ENCODE measurements at places on chromosomes 7 and 10. TPM values are rescaled to one million over a fixed set of nuclear protein-coding genes. Genes with fewer than 3 reads are reported as not detected.
A peak's percentile ranks its signal among the peaks of the same experiment; 100 is the strongest.

The FAM25A gene
- total RNA-seq, result 40.0 TPM

- no peaks in the 10 kb centered on the region for H3K36me3 ChIP-seq
- no peaks in the 10 kb centered on the region for H3K4me1 ChIP-seq
- no peak for DNase-seq
- H3K27ac ChIP-seq, result no peak overlapping the region
- no peaks in the 10 kb centered on the region for H3K27me3 ChIP-seq
Observed at GRCh38 chr7:81960026-81960425, 190.2 kb upstream of the HGF start.

DNA sequence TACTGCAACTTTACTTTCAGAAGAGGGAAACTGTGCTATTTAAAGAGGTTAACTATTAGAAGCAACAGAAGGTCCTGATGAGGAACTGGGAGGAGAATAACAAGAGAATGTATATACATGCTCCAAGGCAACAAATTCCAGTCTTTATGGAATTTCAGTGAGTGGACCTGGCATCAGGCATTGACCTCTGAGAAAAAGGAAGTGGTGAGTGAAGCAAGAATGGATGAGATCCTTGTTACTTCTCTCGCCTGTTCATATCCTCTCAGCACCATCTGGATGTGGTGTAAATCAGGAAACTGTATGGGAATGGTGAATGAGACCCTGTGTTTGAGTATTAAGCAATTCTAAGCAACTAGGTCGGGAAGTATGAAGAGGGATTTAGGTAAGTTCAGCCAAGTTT lies 30.3 kb upstream of the KBTBD2 start:
- no peak for DNase-seq
- H3K27ac ChIP-seq, result no peak overlapping the region
- no peak overlapping the region for H3K4me3 ChIP-seq
- no peaks in the 10 kb centered on the region for H3K4me1 ChIP-seq

The HOXA3 gene
- total RNA-seq, result 3.9 TPM

DNA sequence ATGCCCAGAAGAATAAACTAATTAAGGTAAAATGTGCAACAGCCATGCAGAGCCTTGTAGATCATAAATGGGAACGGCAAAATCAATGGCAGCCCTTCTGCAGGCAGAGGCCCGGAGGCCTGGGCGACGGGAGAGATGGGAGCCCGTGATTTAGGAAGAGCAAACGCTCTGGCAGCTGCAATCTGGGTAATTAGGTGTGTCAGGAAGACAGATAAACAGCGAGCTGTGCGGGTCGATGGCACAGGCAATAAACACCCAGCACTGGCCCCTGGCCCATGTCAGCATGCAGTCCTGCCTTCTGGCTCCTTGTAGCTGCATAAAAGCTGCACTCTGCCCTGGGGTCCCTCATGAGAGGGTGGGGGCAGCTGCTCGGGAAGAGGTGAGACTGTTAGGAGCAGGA lies 78.0 kb downstream of the GOLGA7B start:
- no peaks in the 10 kb centered on the region for H3K27me3 ChIP-seq
- DNase-seq, result no peak
- H3K4me1 ChIP-seq, result no peaks in the 10 kb centered on the region
- H3K4me3 ChIP-seq, result no peak overlapping the region
- no peak overlapping the region for H3K27ac ChIP-seq
- no peaks in the 10 kb centered on the region for H3K36me3 ChIP-seq

DNA sequence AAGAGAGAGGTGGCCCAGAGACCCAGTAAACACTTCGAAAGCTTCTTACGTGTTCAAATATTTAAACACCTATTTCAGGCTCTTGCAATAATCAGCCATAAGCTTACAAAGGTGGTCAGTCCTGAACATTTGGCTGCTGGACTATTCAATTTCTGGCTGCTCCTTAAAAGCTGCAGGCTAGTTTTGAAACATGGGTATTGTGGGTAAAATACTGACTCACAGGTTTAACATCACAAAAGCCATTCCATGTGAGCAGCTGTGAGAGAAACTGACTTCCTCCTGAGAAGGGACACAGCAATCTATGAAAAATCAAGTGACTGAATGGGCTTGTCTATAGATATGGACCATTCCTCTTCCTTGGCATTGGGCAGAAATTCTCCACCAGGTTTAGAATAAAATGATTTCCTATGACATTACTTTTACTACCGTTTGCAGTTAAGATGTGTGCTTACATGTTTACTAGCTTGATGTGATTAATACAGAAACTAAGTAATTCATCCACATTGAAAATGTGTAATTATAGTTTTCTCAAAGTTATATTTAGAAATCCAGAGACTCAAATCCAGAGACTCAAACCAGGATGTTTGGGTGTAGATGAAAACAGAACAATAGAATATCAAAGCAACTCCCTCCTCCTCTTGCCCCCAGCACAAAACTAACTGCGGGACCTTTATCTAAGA lies 252.3 kb downstream of the GATA3 start:
- no peaks in the 10 kb centered on the region for H3K36me3 ChIP-seq
- DNase-seq, result no peak
- H3K27ac ChIP-seq, result no peak overlapping the region
- H3K27me3 ChIP-seq, result no peaks in the 10 kb centered on the region
- no peak overlapping the region for H3K4me3 ChIP-seq

- no peak overlapping the region for H3K4me3 ChIP-seq
- peaks cover 20% of the 10 kb centered on the region for H3K4me1 ChIP-seq
- H3K27me3 ChIP-seq, result no peaks in the 10 kb centered on the region
- DNase-seq, result no peak
- H3K27ac ChIP-seq, result no peak overlapping the region
- H3K36me3 ChIP-seq, result no peaks in the 10 kb centered on the region
Observed at GRCh38 chr10:122165484-122166276, 105.4 kb upstream of the BTBD16 start.

DNA sequence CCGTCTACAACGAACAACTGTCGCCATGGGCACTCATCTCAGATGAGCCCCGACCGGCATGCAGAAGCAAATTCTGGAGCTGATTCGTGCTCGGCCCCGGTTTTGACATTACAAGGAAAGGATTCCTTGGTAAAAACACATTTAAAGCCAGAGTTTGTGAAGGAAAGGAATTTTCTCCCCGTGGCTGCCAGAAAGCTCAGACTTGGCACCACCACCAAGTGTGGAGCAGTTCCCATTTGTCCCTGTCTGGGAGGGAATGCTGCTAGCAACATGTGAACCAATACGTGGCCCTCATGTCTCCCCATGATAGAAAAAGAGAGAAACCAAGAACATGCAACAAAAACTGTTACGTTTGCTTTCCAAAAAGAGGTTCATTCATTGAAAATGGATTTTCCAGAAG lies 55.2 kb upstream of the DDC start:
- no peaks in the 10 kb centered on the region for H3K4me1 ChIP-seq
- DNase-seq, result peak; percentile 69
- no peak overlapping the region for H3K4me3 ChIP-seq
- no peak overlapping the region for H3K27ac ChIP-seq
- no peaks in the 10 kb centered on the region for H3K27me3 ChIP-seq

GRCh38 chr7:4123823-4124222 lies 558.3 kb upstream of the FOXK1 start:
- no peaks in the 10 kb centered on the region for H3K27me3 ChIP-seq
- H3K4me1 ChIP-seq, result no peaks in the 10 kb centered on the region
- no peak overlapping the region for H3K4me3 ChIP-seq
- no peaks in the 10 kb centered on the region for H3K36me3 ChIP-seq

- no peak for DNase-seq
- no peaks in the 10 kb centered on the region for H3K36me3 ChIP-seq
- peak overlapping the region; percentile 95 for H3K27ac ChIP-seq
Observed at GRCh38 chr10:73771722-73772280, 10.0 kb upstream of the CHCHD1 start.

GRCh38 chr10:5506751-5507648 lies 7.6 kb upstream of the CALML5 start:
- DNase-seq, result no peak
- H3K4me1 ChIP-seq, result peaks cover 27% of the 10 kb centered on the region
- H3K36me3 ChIP-seq, result no peaks in the 10 kb centered on the region
- H3K27ac ChIP-seq, result no peak overlapping the region
- no peaks in the 10 kb centered on the region for H3K27me3 ChIP-seq

The SPAM1 gene
- not detected for total RNA-seq
